Inflammatory macrophage treated with lipopolysaccharide for 4 hours (primary cell): ENCODE measurements at places on chromosomes 1 and 21.

DNA sequence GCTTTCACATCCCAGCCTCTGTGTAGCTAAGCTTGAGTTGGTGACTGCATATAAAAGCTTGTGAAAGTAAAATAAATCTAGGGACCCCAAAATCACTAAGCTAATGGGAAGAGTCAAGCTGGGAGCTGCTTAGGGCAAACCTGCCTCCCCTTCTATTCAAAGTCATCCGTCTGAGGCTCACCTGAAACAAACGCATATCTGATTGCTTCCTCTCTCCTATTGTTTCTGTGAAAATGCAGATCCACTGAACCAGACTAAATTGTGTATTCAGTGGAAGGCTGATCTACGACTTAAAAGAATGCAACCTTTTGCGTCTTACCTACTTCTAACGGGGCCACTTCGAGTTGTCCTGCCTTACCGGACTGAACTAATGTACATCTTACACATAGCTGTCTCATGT is 70.3 kb downstream of the LTN1 start:
- no peak for DNase-seq

- peak; percentile 49 for DNase-seq
These were observed 32.8 kb downstream of the C2CD2 start for GRCh38 chr21:41921021-41921420.

DNA sequence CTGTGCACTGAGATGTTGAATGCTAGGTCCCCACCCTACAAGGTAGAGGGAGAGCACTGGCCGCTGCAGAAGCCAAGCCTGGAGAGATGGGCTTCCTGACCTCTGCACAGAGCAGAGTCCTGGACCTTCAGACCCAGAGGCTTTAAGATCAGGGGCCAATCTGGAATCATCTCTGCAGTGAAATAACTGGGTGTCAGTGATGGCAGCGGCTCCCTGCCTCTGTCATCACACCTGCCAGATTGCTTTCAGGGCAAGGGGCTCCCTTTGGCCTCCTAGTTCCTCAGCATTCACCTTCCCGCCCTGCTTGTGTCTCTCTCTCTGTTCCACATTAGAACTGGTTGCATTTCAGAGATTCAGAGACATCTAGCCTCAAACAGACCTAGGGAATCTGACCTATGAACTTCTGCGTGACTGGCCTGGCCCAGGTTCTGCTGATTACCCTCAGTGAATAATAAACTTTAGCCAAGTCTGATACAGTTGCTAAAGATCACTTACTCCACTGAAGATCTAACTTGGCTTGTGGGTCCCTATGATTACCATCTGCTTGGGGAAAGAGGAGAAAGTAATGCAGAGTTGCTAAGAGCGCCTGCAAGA is 87.8 kb downstream of the ATP1A1 start:
- no peak for DNase-seq

- no peak for DNase-seq
These were observed 50.1 kb downstream of the AKT3 start for GRCh38 chr1:243799908-243800307.

DNA sequence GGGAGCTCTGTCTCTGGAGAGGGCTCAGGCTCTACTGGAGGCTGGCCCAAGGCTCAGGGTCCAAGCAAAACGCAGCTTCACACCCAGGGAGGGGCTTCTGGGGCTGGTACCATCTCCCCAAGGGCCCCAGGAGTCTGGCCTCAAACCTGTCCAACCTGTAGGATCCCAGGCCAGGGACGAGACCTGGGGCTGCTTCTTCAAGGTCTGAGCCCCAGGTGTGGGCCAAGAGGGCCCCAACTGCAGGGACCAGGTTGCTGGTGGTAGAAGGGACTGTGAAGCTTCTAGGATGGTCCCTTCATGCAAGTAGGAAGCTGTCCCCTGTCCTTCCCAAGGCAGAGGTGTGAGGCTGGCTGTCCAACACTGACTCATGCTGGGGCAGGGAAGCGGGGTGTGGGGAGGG is 7.8 kb upstream of the MMEL1 start:
- no peak for DNase-seq
